Stimulated activated CD8-positive, alpha-beta memory T cell treated with anti-CD3 and anti-CD28 coated beads, Interleukin-15, amount 100 ng/mL, for 48 hours (primary cell): ENCODE measurements at places on chromosomes 2 and 18.

GRCh38 chr2:55009277-55010060 lies 40.8 kb downstream of the RTN4 start:
- no peak for DNase-seq

- DNase-seq: no peak
Observed at GRCh38 chr2:204175552-204176271, 239.1 kb downstream of the ICOS start.

GRCh38 chr18:38444971-38445803 lies 879.6 kb upstream of the CELF4 start:
- no peak for DNase-seq

DNA sequence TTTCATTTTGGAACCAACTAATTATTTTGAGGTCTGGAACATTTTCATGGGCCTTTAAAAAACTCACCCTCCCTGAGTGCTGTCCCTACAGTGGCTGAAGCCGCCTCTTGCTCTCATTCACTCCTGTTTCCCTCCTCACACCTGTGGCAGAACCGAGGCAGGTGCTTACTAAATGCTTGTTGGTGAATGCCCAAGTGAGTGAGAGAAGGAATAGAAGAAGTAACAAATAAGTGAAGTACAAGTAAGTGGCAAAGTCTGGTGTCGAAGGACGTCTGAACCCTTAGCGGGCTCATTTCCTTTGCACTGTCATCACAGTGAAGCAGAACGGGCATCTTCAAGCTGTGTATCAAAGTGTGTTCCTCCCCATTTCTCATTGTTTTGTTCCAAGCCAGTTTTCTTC lies 135.2 kb downstream of the RHBDD1 start:
- no peak for DNase-seq

- DNase-seq: no peak
Observed at GRCh38 chr2:43021791-43022509, 204.5 kb downstream of the ZFP36L2 start.

DNA sequence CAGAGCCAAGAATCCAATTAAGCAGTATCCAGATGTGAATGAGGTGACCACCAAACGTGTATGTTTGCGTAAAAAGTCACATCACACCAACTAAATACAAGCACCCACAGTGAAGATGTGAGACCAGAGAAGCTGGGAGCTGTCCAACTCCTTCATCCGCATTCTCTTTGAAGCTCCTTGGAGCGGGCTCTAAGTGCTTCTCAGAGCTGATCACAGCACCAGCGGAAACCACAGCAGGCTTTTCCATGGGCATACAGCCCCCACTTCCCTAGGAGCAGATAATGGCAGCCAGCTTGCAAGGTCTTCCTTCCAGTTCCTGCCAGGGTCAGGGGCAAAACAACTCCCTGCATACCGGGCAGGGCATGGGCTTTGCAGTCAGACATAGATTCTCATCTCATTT lies 36.4 kb downstream of the REEP1 start:
- no peak for DNase-seq

DNA sequence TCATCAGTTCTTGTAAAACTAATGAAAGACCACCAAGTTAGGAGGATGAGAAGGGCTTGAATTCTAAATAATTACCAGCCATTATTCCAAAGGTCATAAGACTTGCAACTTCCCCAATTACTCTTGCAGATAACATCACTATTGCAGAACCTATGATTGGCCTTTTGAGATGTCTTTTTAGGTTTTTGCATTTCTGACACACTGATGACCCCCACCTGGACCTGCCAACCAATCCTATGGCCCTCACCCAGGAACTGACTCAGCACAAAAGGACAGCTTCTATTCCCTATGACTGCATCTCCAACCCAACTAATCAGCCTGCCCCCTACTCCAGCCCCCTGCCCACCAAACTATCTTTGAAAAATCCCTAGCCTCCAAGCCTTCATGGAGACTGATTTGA lies 111.5 kb upstream of the COPS8 start:
- no peak for DNase-seq

- DNase-seq: no peak
Observed at GRCh38 chr2:230696670-230697069, 16.0 kb upstream of the CAB39 start.

GRCh38 chr2:72897785-72898584 lies 10.8 kb downstream of the SPR start:
- no peak for DNase-seq

GRCh38 chr2:82675186-82675585 lies 1783.9 kb downstream of the SUCLG1 start:
- no peak for DNase-seq

DNA sequence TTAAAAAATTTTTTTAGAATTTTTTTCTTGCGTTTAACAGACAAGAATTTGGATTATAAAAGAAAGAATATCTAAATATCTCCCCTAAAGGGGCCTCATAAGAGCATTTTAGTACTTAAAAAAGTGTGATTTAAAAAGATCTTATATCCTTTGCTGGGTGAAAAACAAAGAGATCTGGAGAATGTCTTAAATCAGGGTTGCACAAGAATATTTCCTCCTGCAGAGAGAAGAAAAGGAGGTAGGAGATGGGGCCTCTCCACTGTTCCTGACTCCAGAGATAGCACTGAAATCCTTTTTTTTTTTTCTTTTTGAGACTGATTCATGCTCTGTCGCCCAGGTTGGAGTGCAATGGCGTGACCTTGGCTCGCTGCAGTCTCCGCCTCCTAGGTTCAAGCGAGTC lies 68.5 kb upstream of the OSR1 start:
- no peak for DNase-seq

- no peak for DNase-seq
Observed at GRCh38 chr2:240915526-240916341, 9.6 kb downstream of the CROCC2 start.
